Activated T-helper 17 cell treated with anti-CD3 and anti-CD28 coated beads, Interleukin-2, amount 50 U/mL, for 72 hours (primary cell): ENCODE measurements at places on chromosomes 2 and 18. TPM values are rescaled to one million over a fixed set of nuclear protein-coding genes. Genes with fewer than 3 reads are reported as not detected.

DNA sequence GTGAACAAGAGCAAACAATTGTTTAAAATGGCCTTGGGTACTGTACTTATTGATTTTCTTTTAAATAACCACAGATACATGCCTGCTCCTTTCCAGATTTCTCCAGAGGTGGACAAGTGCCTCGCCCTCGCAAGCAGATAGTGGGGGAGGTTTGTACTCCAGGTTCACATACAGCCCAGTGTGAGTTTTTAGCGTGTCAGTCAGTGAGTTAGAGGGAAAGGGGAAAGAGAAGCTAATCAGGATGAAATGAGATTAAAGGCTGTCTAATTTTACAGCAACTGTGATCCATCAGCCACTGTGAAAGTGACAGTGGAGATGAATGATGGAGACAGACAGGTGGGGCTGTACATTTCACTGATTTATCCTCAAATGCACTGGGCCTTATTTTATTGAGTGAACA is 74.7 kb downstream of the KLHL14 start:
- no peak for ATAC-seq

DNA sequence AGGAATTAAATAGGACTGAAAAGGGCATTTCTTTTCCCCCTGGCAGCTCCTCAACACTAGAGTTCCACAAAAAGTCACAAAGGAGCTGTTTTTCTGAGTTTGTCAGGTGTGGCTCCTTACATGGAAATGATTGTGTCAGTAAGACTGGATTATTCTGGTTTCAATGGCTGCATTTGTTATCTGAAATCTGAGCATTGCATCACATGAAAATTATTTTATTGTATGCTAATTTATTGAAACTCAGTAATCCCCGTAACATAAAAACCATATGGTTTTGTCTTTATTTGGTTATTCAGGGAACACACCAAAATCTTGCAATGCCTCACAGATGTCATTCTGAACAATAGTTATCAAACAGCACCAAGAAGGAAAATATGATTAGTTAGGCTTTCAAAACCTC is 439.7 kb upstream of the TNP1 start:
- no peak for ATAC-seq

The DAW1 gene
- total RNA-seq, result 0.24 TPM

- no peak for ATAC-seq
Measured at GRCh38 chr2:220619525-220620220, 952.4 kb downstream of the EPHA4 start.

The CD207 gene
- not detected for total RNA-seq

The MFSD2B gene
- total RNA-seq, result not detected

GRCh38 chr2:169343202-169343601 is 19.1 kb downstream of the LRP2 start:
- no peak for ATAC-seq

DNA sequence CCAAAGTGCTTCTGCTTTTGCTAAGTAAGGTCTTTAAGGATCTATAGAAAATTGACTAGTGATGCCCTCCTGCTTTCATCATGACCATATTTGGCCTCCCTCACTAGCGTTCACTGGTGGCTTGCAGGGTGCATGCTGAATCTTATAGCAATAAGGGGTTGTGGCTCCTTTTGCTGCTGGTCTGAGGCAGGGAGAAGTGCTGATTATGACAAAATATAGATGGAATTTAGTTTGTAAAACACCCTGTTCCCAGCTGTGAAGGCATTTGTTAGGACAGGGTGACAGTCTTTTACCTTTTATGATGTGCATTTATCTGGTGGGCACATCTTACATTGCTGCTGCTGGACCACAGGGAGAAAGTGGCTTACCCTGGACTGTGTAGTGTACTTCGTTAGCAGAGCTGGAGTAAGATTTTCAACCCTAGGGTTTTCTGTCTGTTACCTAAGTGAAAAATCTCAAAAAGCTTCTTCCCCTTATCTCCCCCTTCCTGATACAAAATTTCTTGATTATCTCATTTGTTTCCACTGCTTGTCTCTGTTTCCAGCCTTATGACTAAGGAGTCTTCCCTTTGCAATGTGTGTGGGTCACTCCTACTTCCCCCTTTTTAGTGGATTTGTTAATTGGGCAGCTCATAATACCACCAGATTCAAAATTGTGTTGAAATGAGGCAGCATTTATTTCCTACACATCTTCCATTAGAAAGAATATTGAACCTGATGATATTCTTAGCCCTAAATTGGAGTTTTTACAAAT is 21.2 kb upstream of the RPL37A start:
- ATAC-seq, result no peak

The SIX3 gene
- not detected for total RNA-seq

DNA sequence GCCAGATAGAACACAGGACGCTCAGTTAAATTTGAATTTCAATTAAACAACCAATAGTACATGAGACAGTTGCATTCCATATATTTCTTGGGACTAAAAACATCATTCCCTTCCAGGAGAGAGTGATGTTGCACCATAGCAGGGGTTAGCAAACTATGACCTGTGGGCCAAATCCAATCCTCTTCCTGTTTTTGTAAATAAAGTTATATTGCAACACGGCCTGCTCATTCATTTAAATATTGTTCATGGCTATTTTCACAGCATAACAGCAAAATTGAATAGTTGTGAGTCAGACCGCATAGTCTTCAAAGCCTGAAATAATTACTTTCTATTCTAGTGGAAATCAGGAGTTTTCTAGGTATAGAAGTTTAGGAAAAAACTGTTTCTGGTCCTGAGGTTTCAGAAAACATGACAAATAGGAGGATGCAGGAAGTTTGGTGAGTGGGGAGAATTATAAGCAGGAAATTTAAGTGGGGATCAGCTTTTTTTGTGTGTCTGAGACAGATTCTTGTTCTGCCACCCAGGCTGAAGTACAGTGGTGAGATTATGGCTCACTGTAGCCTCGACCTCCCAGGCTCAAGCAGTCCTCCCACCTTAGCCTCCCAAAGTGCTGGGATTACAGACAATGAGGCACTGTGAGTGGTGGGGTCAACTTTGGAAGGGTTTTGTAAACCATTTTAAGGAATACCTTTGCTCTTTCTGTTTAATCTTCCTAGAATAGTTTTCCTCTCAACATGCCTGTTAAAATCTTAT is 131.5 kb downstream of the SOCS6 start:
- ATAC-seq, result no peak

GRCh38 chr18:3952031-3952430 is 502.1 kb downstream of the TGIF1 start:
- ATAC-seq, result no peak

GRCh38 chr2:175621821-175622220 is 380.2 kb downstream of the LNPK start:
- ATAC-seq, result no peak
